ENCODE measurements at places on chromosomes 5 and 9.

- peak; percentile 24 for DNase-seq
Observed at GRCh38 chr5:34684281-34684979, 28.3 kb downstream of the RAI14 start.

- no peak for DNase-seq
Observed at GRCh38 chr9:113501129-113501686, 37.7 kb downstream of the RGS3 start.

- DNase-seq = no peak
Observed at GRCh38 chr5:114308017-114308416, 53.9 kb upstream of the KCNN2 start.

- DNase-seq = no peak
Observed at GRCh38 chr9:122075135-122076030, 17.7 kb downstream of the TTLL11 start.

- DNase-seq = no peak
Observed at GRCh38 chr9:81850724-81851123, 77.5 kb upstream of the SPATA31D4 start.

DNA sequence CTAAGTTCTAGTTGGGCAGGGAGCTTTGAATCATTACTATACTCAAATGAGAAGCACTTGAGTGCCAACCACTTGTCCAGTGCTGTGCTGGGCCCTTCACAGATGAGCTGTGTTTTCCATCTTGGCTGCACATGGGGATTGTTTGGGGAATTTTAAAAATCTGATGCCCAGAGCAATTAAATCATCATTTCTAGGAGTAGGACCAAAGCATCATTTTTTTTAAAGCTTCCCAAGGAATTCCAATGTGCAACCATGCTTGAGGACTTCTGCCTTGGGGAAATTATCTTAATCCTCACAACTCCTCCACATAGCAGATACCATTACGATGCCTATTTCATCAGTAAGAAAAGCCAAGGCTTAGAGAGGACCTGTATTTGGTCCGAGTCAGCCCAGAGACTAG is 131.4 kb downstream of the TMEM174 start:
- DNase-seq = no peak

- DNase-seq = no peak
Observed at GRCh38 chr9:26687421-26687820, 205.2 kb downstream of the CAAP1 start.

GRCh38 chr5:82418608-82418950 is 140.4 kb upstream of the RPS23 start:
- no peak for DNase-seq

DNA sequence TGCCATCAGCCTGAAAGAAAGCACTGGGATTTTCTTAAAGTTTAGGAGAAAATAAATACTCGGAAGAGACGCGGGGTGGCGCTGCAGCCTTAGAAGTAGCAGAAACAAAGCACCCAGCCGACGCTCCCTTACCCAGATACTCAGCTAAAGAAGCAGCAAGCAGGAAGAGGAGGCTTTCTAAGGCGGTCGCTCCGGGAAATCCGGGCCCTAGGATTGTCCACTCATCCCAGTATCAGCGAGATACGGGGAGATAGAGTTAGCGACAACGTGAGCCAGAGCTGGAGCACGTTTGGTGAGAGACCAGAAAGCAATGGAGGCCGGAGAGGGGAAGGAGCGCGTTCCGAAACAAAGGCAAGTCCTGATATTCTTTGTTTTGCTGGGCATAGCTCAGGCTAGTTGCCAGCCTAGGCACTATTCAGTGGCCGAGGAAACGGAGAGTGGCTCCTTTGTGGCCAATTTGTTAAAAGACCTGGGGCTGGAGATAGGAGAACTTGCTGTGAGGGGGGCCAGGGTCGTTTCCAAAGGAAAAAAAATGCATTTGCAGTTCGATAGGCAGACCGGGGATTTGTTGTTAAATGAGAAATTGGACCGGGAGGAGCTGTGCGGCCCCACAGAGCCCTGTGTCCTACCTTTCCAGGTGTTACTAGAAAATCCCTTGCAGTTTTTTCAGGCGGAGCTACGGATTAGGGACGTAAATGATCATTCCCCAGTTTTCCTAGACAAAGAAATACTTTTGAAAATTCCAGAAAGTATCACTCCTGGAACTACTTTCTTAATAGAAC is at the start of gene PCDHB2:
TSS of gene PCDHB2 (plus strand) at position 135 of the 782 bp plus-strand sequence. CDS start at position 311, 176 bp downstream.
- DNase-seq = no peak

DNA sequence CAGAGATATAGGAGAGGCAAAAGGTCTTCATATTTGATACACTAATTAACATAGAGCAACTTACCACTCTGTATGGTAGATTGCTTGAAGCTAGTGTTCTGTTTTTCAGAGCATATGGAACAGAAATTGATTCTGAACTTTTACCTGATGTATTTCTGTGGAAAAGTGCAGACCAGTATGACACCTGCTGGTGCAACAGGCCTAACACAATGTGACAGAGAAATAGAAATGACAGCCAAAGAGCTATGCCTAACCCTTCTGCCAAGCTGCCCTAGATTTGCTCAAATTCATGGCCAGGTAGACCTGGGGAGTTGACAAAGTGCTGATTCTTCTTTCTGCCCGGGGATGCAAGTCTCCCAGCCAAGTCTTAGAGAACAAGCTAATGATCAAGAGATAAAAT is 65.4 kb upstream of the RNF180 start:
- DNase-seq = no peak

DNA sequence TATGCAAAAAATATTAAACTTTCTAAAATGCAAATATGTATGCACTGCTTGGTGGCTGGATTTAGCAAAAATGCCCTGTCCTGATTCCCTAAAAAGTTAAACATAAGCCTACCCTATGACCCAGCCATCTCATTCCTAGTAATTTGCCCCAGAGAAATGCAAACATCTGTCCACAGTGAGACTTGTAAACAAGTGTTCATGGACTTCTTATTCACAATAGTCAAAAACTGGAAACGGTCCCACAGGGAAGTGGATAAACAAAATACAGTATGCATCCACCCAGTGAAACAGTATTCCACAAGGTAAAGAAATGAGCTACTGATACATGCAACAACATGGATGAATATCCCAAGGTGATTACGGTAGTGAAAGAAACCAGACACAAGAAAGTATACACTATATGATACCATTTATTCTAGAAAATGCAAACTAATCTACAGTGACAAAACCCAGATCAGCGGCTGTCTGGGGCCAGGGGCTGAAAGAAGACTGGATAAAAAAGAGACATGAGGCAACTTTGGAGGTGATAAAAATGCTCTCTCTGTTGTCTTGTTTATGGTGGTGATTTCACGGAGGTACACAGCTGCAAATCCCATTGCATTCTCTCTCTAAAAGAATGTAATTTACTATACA is 277.3 kb downstream of the GLIS3 start:
- DNase-seq = no peak

DNA sequence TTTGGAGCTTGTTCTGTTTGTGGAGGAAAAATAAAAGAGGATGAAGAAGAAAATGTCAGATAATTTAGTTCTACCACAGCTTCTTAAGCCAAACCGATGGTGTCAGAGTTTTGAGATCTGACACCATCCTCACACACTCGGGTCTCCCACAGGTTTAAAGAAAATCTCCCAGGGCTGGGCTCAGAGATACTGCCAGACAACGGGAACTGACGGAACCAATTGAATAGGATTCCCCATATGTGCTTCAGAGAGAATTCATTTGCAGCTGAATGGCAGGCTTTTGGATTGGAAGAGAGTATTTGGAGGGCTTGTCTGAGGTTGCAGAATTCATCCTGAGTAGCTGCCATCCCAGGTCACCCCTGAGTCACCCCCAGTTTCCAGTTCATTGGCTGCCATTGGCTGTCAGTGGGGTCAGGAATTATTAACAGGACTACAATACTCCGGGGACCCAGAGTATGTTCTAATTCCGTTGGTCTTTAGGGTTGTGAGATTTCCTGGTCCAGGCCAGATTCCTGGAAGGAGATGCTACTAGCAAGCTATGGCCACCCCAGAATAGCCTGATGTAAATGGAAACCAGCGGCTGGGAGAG is 131.3 kb downstream of the PDZD2 start:
- DNase-seq = no peak

GRCh38 chr5:60806591-60807243 is 37.4 kb downstream of the ELOVL7 start:
- no peak for DNase-seq

DNA sequence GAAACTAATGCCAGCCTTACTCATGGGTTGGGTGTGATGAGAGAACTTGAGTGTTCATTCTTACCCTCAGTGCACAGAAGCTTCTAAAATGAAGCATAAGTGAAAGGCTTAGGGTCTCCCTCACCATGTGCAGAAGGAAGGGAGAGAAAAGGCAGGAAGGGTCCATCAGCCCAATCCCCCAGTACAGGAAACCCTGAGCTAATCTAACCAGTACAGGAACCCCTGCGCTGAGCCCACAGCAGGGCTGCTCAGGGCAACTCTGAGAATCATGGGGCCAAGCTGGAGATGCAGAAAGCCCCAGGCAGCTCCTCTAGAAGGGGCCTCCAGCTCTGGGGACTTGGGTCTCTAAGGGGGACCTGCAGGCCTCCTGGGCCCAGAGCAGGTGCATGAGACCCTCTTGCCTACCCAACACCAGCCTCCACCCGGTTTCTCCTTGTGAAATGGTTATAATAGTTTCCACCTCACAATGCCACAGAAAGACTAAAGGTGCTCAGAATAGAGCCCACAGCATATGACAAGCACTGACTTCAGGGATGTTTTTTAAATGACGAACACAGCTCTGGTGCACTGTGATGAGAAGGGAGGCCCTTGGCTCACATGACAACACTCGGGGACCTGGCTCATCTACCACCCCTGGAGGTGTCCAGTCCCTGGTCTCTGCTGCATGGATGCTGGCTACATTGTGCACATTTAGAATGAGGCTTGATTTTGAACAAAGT is 190.1 kb downstream of the ACTL7B start:
- DNase-seq = no peak

DNA sequence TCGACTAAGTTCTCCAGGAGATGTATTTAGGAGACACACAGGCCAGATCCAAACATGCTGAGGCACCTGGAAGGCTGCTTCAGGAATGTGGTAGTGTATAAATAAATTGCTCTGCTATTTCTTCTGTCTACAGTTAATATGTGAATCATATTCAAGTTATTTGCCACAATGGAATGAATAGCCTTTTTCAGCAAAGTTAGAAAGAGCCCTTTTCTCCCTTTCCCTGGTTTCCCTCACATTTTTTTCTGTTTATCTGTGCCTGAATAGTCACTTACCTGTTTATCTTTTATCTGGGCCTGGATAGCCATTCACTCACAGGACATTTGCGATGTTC is 44.1 kb upstream of the CLINT1 start:
- no peak for DNase-seq

GRCh38 chr5:109299557-109299956 is 110.2 kb downstream of the PJA2 start:
- no peak for DNase-seq

GRCh38 chr5:80655231-80655774 is 520 bp upstream of the DHFR start:
- peak; percentile 17 for DNase-seq

GRCh38 chr5:79093762-79094161 is 17.8 kb upstream of the BHMT start:
- no peak for DNase-seq

GRCh38 chr5:88536146-88536545 is 267.5 kb upstream of the TMEM161B start:
- DNase-seq = no peak

DNA sequence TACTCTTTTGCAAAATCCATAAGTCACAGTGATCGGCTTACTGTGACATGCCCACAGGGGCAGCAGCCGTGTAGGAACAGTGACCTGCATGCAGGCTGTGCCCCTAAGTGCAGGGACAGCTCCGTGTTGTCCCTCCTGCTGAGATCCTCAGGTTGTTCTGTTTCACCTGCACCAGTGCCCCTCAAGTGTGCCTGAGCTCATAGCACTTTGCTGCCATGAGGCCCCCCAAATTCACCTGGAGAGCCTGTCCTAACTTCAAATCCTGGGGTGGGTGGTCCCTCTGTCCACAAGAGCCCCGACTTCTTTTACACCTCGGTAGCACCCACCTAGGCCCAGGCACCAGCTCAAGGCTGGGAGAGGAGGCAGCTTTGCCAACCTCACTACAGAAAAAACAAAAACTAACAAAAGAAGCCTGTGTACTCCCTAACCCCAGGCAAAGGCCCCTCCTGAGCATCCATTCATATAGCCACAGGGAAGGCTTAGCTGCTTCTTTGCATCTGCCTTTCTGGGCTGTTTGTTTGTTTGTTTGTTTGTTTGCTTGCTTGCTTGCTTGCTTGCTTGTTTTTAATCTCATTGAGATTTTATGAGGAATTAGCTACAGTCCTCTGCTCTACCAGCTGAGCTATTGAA is 214.5 kb downstream of the AUH start:
- DNase-seq = no peak

DNA sequence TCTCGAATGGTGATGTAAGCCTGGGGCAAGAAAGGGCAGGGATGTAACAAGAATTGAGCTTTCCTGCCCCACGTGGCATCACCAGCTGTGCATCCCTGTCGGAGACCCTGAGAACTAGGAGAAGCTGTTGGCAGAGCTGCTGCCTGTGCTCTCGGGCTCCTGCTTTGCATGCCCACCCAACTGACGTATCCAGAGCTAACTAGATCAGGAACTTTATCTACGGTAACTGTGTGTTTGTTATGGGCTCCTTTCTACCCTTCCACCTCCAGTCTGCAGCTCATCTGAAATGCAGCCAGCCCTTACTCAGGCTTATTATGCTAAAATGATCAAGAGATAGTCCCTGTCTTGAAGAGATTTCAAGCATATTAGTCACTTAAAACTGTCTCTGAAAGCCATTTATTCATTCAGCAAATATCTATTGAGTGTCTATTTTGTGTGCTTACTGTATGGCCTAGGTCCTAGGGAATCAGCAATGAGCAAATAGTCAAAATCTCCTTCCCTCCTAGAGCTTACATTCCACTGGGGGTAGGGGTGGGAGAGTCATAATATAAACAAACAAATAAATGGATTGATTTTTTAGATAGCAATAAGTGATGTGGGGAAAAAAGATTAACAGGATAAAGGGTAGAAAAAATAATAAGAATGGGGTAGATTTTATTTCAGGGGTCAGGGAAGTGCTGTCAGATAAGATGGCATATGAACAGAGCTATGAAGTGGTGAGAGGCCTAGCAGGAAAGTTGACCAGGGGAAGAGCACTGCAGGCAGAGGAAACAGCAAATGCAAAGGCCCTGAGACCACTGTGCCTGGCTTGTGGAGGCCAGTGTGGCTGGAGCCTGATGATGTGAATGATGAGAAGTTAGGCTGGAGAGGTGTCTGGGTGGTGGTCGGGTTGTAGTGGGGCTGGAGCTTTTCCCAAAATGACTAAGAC is 118.2 kb downstream of the GALNT10 start:
- no peak for DNase-seq

DNA sequence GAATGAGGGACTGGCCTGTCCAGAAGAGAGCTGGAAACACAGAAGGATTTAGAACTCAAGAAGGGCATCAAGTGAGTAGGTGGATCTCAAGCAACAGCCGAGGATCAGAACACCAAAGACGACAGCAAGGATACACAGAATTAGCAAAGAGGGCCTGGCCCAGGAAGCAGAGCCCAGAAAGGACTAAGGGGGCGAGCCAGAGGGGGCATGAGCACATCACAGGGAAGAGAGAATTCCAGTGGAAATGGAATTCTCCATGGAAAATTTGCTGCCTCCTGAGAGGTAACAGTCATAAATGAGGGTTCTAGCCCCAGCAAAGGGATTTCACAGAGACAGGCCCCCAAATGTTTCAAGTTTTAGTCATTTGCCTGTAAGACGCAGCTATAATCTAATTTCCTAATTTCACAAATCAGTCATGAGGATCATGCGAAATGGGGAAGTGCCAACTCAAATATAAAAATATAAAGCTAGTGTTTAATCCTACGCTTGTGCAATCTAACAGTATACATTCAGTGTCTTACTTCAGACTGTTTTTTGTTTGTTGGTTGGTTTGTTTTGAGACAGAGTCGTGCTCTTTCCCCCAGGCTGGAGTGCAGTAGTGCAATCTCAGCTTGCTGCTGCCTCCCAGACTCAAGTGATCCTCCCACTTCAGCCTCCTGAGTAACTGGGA is 46.7 kb downstream of the FNBP1 start:
- no peak for DNase-seq

GRCh38 chr9:122819326-122819725 is 9.1 kb downstream of the PDCL start:
- DNase-seq = no peak

All from activated CD4-positive, alpha-beta T cell treated with anti-CD3 and anti-CD28 coated beads, Interleukin-10, Interleukin-2, amounts not matched to agents 100 ng/mL and 50 ng/mL, durations not matched to agents 16 hours and 8 hours (primary cell).